ENCODE measurements at places on chromosomes 5 and 9. TPM values are rescaled to one million over a fixed set of nuclear protein-coding genes. Genes with fewer than 3 reads are reported as not detected.

DNA sequence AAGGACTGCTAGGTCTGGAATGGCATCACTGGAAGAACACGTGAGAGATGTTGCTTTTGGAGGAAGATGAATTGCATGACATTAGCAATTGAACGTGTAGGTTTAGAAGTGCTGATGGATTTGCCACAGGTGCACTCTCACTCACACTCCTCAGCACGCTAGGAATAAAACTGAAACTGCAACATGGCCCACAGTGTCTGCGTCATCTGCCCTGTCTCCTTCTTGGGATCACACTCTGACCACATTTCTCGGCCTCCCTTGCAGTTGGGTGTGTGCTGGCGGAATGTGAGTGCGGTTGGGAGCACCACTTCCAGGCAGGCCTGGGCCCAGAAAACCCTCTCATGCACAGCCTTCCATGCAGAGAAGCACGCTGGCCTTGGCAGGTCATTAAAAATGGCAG is 152.8 kb upstream of the LHFPL2 start:
- no peak overlapping the region for H3K4me3 ChIP-seq
- DNase-seq, result no peak
- H3K27me3 ChIP-seq, result no peaks in the 10 kb centered on the region
- no peaks in the 10 kb centered on the region for H3K36me3 ChIP-seq
- H3K27ac ChIP-seq, result no peak overlapping the region

DNA sequence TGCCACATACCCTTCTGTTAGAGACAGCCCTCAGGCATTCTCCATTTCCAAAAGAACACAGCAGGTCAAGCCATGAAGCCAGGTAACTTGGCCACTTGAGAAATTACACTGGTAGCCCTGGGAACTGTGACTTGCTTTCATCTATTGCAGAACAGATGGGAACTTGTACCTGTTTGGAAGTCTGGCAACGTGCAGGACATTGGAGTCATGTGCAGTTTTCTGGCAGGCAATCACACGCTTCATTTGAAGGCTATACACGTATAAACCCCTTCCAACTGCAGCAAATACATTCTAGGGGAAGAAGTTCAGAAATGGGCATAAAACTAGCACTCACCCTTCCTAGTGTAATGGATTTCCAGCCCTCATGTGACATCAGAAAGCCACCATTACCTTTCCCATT is 54.0 kb downstream of the WDR41 start:
- peaks cover 4% of the 10 kb centered on the region for H3K36me3 ChIP-seq
- no peak overlapping the region for H3K4me3 ChIP-seq
- no peaks in the 10 kb centered on the region for H3K4me1 ChIP-seq
- no peak overlapping the region for H3K27ac ChIP-seq
- DNase-seq, result no peak

- H3K4me1 ChIP-seq, result no peaks in the 10 kb centered on the region
- H3K27me3 ChIP-seq, result no peaks in the 10 kb centered on the region
- no peak for DNase-seq
- no peak overlapping the region for H3K4me3 ChIP-seq
- no peak overlapping the region for H3K27ac ChIP-seq
- H3K36me3 ChIP-seq, result no peaks in the 10 kb centered on the region
These were observed 46.9 kb downstream of the RASGRF2 start for GRCh38 chr5:81006947-81007636.

Gene KIF20A
- total RNA-seq, result 0.42 TPM

GRCh38 chr5:94849821-94850736 is 231.6 kb downstream of the SLF1 start:
- H3K4me3 ChIP-seq, result no peak overlapping the region
- no peak overlapping the region for H3K27ac ChIP-seq
- H3K27me3 ChIP-seq, result no peaks in the 10 kb centered on the region
- no peaks in the 10 kb centered on the region for H3K4me1 ChIP-seq

Gene SURF2
- 13.5 TPM for total RNA-seq

GRCh38 chr5:9712911-9713310 is 82.8 kb upstream of the TAS2R1 start:
- no peaks in the 10 kb centered on the region for H3K4me1 ChIP-seq
- DNase-seq, result no peak
- no peak overlapping the region for H3K27ac ChIP-seq
- no peaks in the 10 kb centered on the region for H3K27me3 ChIP-seq

- DNase-seq, result no peak
- peaks cover 6% of the 10 kb centered on the region for H3K4me1 ChIP-seq
- no peaks in the 10 kb centered on the region for H3K27me3 ChIP-seq
- H3K36me3 ChIP-seq, result no peaks in the 10 kb centered on the region
- no peak overlapping the region for H3K4me3 ChIP-seq
These were observed 157.4 kb downstream of the NR3C1 start for GRCh38 chr5:143245929-143246561.

- no peak for DNase-seq
- no peak overlapping the region for H3K4me3 ChIP-seq
- H3K27me3 ChIP-seq, result no peaks in the 10 kb centered on the region
- no peak overlapping the region for H3K27ac ChIP-seq
- peaks cover 39% of the 10 kb centered on the region for H3K36me3 ChIP-seq
- peaks cover 26% of the 10 kb centered on the region for H3K4me1 ChIP-seq
These were observed 52.9 kb downstream of the ELL2 start for GRCh38 chr5:95908799-95909198.

- no peaks in the 10 kb centered on the region for H3K27me3 ChIP-seq
- no peak for DNase-seq
- no peak overlapping the region for H3K27ac ChIP-seq
- no peaks in the 10 kb centered on the region for H3K36me3 ChIP-seq
These were observed 6.7 kb upstream of the CAST start for GRCh38 chr5:96655506-96655905.

Gene SPATA31D4
- not detected for total RNA-seq

Gene DIRAS2
- 0.25 TPM for total RNA-seq

DNA sequence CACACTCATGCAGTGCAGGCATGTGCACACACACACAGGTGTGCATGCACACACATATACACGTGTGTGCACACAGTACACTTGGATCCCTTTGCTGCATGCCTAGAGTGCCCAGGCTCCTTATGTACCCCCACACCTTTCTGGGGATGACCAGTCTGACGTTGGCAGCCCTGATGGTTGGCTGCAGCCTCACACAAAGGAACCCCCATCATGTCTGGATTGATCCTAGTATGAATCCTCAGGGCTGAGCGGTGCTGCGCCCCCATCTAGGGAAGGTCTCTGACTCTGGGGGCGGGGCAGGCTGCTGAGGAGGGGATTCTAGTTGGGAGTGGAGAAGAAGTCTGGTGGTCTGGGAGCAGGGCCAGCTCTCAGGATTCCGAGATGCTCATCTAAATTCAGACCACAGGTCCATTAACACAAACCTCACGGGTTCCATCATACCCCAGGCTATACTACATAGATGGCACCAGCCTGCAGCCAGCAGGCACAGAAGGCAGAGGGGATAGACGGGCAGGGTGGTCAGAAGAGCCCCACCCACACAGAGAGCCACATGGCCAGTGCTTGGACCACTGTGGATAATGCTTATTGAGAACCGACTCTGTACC is 50.5 kb upstream of the OLFM1 start:
- no peak overlapping the region for H3K27ac ChIP-seq
- no peak for DNase-seq
- H3K4me1 ChIP-seq, result no peaks in the 10 kb centered on the region
- H3K4me3 ChIP-seq, result no peak overlapping the region
- no peaks in the 10 kb centered on the region for H3K36me3 ChIP-seq

GRCh38 chr9:76456202-76456926 is 2.6 kb upstream of the GCNT1 start:
- DNase-seq, result peak; percentile 62
- H3K36me3 ChIP-seq, result no peaks in the 10 kb centered on the region
- H3K27ac ChIP-seq, result no peak overlapping the region
- H3K27me3 ChIP-seq, result no peaks in the 10 kb centered on the region
- no peak overlapping the region for H3K4me3 ChIP-seq

Gene PDGFRB
- total RNA-seq, result 13.1 TPM

GRCh38 chr9:109143881-109144562 is 23.0 kb downstream of the FRRS1L start:
- no peaks in the 10 kb centered on the region for H3K4me1 ChIP-seq
- no peaks in the 10 kb centered on the region for H3K36me3 ChIP-seq
- no peaks in the 10 kb centered on the region for H3K27me3 ChIP-seq
- DNase-seq, result no peak
- H3K27ac ChIP-seq, result no peak overlapping the region
- no peak overlapping the region for H3K4me3 ChIP-seq

DNA sequence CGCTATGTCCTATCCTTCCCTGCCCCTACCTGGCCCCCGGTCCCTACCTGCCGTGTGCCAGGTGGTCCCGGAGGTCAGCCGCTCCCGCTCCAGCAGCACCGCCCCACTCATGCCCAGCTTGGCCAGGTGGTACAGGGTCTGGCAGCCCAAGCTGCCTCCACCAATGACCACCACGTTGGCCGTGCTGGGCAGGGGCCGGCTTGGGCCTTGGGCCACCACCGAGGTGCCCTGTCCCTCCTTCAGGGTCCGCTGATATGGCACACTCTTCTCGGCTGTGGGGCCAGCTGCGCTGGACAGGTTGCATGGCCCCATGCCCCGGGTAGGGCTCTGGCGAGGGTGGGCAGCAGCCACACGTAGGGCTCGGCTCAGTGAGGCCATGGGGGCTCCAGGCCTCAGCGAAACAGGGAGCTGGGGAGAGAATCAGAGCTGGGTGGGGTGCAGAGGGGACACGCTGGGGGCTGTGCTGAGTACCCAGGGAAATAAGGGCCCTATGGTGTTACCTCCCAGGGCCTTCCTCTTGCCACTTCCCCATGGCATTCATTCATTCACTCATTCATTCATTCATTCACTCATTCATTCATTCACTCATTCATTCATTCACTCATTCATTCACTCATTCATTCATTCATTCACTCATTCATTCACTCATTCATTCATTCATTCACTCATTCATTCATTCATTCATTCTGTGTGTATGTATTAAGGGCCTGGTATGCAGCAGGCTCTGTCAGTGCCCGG is 4.2 kb downstream of the SARDH start:
- H3K4me1 ChIP-seq, result peaks cover 25% of the 10 kb centered on the region
- no peak overlapping the region for H3K27ac ChIP-seq
- H3K36me3 ChIP-seq, result peaks cover 21% of the 10 kb centered on the region
- H3K4me3 ChIP-seq, result no peak overlapping the region

Gene PCDHGC4
- 1.4 TPM for total RNA-seq

GRCh38 chr9:119907056-119907455 is 537.8 kb upstream of the BRINP1 start:
- no peak for DNase-seq
- H3K4me3 ChIP-seq, result no peak overlapping the region
- no peak overlapping the region for H3K27ac ChIP-seq
- no peaks in the 10 kb centered on the region for H3K4me1 ChIP-seq
- H3K36me3 ChIP-seq, result no peaks in the 10 kb centered on the region
- no peaks in the 10 kb centered on the region for H3K27me3 ChIP-seq

Gene IFNE
- total RNA-seq, result not detected

Gene BHMT
- total RNA-seq, result 27.7 TPM
